Natural killer cell treated with Interleukin-12 subunit alpha and Interleukin-12 subunit beta and Interleukin-15 and Interleukin-18, amount 100 ng/mL, for 72 hours (primary cell): ENCODE measurements at places on chromosomes 3 and 15. TPM values are rescaled to one million over a fixed set of nuclear protein-coding genes. Genes with fewer than 3 reads are reported as not detected.

DNA sequence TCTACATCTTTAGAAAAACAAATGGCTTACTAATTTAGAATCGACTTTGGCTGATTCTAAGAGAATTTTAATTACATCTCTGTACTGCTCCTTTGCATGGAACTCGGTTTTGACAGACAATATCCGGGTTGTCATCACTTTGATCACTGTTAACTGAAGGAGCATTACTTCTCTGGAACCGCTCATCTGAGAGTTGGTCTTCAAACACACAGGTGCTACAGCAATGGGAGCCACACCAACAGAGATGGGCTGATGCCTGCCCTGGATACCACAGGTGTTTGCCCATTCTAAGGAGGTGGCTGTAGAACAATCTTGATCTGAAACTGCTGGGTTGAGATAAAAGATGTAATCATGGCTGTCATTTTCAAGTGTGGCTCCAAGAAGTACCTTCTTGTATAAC is 21.6 kb downstream of the LINS1 start:
- no peak for DNase-seq

GRCh38 chr3:183907911-183908331 is 23.2 kb upstream of the PARL start:
- no peak for DNase-seq

GRCh38 chr15:38414357-38414756 is 39.6 kb upstream of the FAM98B start:
- no peak for DNase-seq

- DNase-seq = no peak
Measured at GRCh38 chr3:16204751-16205150, 30.3 kb downstream of the GALNT15 start.

DNA sequence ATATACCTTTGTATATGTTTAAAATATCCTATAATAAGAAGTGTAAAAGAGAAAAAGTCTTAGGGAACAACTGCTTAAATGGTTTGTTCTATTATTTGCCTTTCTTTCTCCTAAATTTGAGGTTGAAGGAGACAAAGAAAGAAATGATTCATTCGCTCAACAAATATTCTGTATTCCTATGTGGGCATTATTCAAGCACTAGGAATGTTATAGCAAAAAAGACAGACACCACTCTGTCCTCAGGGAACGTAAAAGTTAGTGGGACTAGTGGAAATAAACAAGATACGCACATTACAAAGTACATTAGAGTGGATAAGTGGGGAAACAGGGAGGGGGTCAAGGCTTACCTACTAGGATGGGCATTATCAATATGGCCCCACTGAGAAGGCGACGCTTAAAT is 332.2 kb downstream of the LPP start:
- no peak for DNase-seq

DNA sequence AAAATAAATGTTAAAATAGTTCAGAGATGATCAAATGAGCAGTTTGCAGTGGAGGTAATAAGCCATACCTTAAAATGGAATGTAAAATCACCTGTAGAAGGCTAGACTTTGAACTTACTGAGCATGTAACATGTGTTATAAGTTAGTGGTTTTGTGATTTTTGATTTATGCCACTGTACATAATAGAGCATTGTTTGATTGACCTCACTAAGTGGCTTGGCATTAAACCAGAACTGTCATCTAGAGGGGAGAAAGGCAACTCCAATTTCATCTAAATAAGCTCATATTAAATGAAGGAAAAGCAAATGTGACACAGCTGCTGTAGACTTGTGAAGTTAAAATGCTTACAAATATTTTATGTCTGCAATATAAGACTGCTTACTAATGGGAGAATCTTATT is 387.9 kb downstream of the ZIC1 start:
- DNase-seq = no peak

- DNase-seq = no peak
Measured at GRCh38 chr3:168585544-168585943, 489.8 kb upstream of the GOLIM4 start.

DNA sequence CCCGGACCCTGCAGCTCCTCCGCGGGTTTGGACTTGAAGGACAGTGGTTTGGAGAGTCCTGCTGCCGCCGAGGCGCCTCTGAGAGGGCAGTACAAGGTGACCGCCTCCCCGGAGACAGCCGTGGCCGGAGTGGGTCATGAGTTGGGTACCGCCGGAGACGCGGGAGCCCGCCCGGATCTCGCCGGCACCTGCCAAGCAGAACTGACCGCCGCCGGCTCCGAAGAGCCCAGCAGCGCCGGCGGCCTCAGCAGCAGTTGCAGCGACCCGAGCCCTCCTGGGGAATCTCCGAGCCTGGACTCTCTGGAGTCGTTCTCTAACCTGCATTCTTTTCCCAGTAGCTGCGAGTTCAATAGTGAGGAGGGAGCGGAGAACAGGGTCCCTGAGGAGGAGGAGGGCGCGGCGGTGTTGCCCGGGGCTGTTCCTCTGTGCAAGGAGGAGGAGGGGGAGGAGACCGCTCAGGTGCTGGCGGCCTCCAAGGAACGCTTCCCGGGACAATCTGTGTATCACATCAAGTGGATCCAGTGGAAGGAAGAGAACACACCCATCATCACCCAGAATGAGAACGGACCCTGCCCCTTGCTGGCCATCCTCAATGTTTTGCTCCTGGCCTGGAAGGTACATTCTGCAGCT is 634 bp downstream of the MINDY2 start:
- DNase-seq = peak; percentile 64

DNA sequence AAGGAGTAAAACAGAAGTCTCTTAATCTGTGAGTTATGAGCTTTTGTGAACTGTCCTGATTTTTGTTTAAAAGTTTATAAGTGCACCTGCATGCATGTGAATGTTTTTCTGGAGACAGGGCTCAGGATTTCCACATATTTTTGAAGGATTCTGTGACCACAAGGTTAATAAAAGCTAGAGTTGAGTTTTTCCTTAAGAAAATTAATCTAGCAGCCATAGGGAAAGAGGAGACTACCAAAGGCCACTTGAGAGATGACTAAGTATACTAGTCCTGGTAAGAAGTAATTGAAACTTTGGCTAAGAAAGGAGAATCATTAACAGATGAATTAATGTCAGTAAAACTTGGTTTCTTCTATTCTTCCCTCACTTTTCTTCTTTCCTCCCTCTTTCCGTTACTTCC is 176.8 kb upstream of the EPHA3 start:
- no peak for DNase-seq

DNA sequence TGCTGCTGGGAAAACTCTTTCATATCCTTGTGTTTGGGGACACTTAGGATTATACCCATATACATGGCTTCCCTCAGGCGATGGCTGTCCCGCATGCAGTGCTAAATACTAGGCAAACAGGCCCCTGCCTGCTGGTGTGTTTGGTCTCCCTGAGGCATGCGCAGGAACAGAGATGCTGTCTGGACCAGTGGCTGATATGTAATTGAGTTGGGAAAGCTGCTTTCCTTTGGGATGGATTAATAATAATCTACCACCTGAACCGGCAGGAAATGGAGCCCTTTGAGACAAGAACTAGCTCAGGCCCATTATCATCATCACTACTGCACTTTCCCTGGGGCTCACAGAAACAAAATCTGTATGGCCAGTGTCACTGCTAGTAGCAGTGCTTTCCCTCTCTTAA is 18.0 kb downstream of the ZDHHC3 start:
- DNase-seq = no peak

DNA sequence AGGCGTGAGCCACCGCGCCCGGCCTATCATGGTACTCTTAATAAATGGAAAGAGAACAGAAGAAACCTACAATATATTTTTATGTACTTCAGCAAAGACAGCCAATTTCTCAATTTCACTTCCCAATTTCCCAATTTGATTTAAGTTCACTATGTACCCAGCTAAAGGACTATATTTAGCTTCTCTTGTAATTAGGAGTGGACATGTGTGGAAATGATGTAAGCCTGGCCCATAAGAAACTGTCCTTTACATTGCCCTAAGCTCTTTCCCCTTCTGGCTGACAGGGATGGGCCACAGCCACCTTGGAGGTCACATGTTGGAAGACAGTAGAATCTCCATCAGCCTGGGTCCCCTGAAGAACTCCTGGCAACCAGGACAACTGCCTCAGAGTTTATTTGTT is 6.2 kb downstream of the TMEM39A start:
- no peak for DNase-seq

- DNase-seq = no peak
Measured at GRCh38 chr3:26061947-26062346, 272.1 kb downstream of the OXSM start.

DNA sequence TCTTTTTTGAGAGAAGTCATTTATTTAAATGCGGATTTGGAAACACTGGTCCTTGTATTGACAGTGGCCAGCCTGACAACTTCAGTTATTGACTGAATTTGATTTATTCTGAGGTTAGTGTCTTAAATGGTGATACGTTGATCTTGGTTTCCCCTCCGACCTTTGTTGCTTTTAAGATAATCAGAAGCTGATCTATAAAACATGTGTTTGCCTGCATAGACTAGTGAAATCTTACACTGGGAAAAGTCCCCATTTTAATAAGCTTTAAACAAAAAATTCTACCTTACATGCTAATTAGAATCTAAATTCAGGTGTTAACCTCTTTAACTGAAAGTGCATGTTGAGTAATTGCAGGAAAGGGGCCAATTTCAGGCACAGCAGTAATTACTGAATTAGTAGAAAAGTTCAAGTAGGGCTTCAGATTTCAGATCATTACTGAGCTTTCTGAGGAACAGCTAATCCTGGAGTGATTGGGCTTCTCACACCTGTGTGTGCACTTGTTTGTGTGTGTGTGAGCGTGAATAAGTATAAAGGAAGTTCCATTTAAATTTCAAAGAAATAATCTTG is 221.4 kb downstream of the SOX2 start:
- DNase-seq = no peak

GRCh38 chr15:70186152-70186551 is 88.4 kb upstream of the TLE3 start:
- peak; percentile 58 for DNase-seq

GRCh38 chr3:79690072-79690471 is 77.7 kb downstream of the ROBO1 start:
- DNase-seq = no peak

GRCh38 chr3:79339846-79340245 is 428.0 kb downstream of the ROBO1 start:
- no peak for DNase-seq

DNA sequence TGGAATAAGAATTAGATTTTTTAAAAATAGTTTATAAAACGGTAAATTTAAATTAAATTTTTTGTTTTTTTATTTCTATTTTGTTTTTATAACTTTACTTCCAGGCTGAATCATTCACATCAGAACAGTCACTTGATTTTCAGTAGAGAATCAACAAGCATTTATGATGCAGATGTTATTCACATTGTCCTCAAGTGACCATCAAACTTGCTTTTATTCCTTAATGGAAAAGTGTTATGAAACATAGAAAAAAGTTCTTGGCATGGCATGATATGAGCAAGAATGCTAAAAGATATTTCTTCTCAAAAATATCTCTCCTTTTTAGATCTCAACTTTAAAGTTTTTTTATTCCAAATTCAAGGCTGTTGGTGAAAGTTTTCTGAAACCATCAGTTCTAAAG is 70.9 kb upstream of the TGFBR2 start:
- no peak for DNase-seq

- peak; percentile 67 for DNase-seq
Measured at GRCh38 chr15:58070801-58071418, 5.4 kb upstream of the ALDH1A2 start.

GRCh38 chr15:83992324-83993031 is 243.1 kb upstream of the GOLGA6L4 start:
- no peak for DNase-seq

GPR62 gene
- total RNA-seq = not detected

GOLGA8M gene
- total RNA-seq = 21.3 TPM

ZNF280D gene
- 25.0 TPM for total RNA-seq

PLA1A gene
- total RNA-seq = not detected

LOXL1 gene
- 0.36 TPM for total RNA-seq

SIDT1 gene
- total RNA-seq = 44.1 TPM
